ENCODE measurements at places on chromosomes 1 and 21.

DNA sequence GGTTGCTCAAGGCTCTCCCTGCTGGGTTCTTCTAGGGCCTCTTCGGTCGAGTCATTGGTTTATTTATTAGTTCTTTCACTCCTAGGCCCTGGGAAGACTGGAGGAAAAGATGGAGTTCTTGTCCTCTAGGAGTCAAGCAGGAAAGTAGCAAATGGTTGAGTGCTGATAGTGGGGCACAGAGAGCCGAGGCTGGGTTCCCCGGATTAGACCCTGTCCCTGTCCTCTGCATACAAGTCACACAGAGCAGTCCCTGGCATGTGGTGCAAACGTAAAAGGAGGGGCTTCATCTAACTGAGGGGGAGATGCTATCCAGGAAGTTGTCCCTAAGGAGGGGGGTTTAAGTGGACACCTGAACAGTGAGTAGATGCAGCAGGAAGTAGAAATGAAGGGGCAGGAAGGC is 19.2 kb upstream of the KCNE2 start:
- DNase-seq: no peak

- peak; percentile 8 for DNase-seq
Measured at GRCh38 chr1:31373056-31373896, at the start of gene FABP3. FABP3 (minus strand) TSS chr1:31373076; CDS start chr1:31373014, 62 bp downstream.

- DNase-seq: no peak
Measured at GRCh38 chr1:34178072-34178471, 1.4 kb downstream of the C1orf94 start.

DNA sequence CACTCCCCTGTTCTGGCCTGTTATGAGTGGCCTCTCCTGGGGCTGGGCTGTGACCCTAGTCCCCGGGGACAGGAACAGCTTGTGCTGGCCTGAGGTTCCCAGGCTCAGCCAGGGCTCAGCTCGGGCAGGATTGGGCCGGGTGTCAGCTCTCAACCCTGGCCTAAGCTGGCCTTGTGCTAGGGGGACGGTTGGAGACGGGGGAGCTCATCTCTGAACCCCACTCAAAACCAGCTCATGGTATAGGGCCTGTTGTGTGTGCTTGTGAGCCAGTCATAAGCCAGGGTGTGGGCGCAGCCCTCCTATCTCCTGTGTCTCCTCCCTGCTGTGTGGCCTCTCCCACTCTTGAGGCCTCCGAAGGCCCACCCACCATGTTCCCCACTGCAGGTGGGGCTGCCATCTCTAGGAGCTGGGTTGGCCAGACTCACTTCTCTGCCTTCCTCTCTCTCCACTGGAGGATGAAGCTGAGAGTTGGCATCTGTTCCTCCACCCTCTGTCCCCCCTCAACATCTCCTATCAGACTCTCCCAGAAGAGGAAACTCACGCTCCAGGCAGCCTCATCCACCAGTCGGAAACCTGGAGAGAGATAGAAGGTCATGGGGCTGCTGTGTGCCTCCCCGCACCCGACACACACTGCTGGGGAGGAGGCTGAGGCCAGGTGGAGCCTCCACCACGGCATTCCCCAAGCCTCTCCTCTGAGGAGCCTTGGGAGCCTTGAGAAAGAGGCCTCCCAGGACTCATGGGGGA is 1.4 kb downstream of the PEAR1 start:
- no peak for DNase-seq

GRCh38 chr1:6819246-6820040 is 34.2 kb downstream of the CAMTA1 start:
- DNase-seq: no peak

GRCh38 chr1:14925336-14926136 is 228.0 kb upstream of the TMEM51 start:
- no peak for DNase-seq

DNA sequence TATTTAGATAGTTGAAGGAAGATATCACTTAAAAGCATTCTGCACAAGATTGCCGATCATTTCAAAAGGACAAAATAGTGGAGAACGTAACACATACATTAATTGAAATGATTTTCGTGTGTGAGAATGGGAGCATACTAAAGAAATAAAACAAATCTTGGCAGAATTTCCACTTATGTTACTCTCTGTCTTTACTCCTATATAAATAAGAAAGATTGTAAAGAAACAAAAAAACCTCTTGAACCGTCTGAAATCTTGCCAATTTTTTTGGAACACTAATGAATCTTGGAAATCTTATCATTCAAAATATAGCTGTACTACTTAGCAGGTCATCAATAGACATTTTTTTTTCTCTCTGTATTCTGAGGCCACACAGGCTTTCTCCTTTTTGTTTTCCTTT is 528.8 kb upstream of the NCAM2 start:
- no peak for DNase-seq

GRCh38 chr1:3403388-3404231 is 50.9 kb upstream of the ARHGEF16 start:
- no peak for DNase-seq
